ENCODE measurements at places on chromosomes 2 and 18.

DNA sequence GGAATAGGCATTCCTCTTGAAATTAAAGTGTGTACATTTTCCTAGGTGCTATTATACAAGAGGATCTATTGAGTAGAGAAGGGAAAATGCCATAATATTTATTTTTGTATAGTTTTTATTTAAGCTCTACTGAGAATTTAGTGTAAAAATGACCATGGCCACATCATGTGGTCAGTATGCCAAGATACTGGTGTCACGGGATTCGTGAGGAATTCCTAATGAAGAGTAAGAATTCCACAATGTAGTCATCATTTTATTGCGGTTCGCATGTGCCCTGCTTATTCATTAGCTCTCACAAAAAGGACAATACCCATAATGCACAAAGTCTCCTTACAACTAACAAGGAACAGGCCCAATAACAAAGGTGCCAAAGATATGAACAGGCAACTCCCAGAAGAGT, 39.3 kb upstream of the PARD3B start:
- no peak for DNase-seq

DNA sequence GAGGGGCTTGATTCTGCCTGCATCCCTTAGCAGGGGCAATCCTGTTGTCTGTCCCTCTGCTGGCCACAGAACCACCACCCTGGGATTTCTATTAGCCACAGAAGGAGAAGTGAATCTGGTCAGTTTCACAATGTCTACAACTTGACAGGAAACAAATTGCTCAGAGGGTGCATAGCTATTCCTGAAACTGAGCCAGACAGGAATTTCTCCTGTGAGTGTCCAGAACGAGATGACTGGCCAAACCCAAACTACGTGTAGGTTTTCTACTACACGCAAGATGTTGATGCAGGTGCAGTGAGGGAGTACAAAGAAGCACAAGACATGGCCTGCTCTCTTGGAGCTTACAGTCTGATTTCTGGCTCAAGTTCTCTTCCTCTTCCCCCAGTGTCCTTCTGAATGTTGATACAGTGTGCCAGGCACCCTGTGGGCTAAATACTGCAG, 201.9 kb downstream of the CLIP4 start:
- DNase-seq, result no peak

DNA sequence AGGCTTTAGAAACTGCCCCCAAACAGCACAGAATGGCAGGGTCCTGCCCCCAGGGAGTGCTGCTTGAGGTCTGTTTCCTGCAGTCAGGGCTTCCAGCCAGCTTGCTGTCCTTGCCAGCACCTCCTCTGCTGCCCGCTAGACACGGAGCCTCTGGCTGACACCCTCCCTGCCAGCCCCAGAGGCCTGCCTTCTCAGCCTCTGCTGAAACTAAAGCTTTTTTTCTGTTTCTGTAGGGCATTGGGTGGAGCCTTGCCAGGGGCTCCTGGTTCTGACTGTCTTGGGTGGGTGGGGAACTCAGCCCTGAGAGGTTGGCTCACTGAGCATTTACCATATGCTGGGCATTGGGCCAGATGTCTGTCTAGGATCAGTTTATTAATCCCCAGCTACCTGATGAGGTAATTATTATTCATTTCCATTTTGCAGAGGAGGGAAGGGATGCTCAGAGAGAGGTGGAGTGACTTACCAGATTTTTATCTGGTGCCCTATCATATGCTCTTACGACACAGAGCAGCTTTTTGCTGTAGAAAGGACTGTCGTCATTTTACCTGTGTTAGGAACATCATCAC, 35.4 kb downstream of the INPP4A start:
- DNase-seq, result peak; percentile 94

GRCh38 chr2:172856606-172857005, 121.0 kb downstream of the RAPGEF4 start:
- DNase-seq, result no peak

GRCh38 chr18:46054956-46055837, 16.9 kb downstream of the PSTPIP2 start:
- no peak for DNase-seq

DNA sequence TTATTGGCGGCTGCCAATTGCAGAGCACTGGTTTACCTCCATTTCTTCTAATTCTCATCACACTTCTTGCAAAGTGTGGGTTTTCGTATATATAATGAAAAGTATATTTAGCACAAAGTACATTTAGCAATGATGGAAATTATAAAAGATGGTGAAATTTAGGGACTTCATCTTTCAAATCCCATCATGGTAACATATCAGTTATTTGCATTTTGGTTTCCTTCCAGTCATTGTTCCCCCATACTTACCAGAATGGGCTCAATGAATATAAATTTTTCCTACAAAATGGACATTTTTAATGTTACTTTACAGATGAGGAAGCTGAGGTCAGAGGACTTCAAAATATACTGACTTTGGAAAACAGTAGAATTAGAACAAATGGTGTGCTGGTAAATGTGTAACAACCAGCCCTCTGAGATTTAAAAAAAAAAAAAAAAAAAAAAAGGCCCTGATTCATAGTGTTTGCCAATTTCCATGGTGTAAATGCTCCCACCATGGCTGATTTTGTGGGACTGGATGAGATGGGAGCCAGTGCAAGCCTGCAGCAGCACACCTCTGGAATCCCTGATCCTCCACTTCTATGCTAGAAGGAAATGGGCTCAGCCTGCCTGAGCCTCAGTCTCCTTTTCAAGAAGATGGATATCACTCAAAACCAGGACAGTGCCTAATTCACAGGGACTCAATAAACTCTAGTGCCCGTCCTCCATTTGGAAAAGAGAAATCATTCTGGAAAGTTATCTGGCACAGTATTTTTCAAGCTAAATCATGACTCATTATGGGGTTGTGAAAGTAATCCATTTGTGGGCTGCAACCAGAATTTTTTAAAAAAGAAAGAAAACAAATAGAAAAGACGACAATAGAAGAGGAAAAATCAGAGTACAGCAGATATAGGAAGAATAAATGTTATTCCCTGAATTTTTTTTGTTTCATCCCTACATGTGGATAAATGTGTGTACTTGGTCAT, 34.0 kb downstream of the LBH start:
- DNase-seq, result no peak

DNA sequence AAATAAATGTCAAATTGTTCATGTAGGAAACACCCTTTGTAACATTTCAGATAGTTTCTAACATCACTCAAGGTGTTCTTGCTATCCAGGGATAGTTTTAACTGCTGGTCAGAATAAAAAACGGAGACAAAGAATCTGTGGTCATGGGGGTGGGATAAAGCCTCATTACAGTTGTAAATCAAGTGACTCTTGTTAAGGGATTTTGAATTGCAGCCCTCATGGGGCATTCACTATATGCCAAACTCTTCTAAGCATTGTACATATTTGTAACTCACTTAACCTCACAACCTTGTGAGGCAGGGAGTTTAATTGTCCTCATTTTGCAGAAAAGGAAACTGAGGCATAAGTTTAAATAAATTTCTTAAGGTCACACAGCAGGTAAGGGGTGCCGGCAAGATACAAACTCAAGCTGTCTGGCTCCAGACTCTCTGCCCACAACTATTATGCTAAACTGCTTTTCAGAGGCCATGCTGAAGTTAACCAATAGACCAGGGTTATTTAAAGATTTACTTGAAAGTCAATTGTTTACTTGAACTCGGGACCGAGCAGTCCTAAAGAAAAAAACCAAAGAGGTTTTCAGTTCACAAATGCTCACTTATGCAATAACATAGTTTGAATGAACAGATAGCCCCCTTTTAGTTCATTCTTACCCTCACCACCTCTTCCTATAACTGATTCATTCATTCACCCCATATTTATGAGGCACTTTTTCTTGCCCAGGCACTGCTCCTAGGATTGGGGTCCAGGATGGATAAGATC, 121.6 kb upstream of the FZD5 start:
- DNase-seq, result no peak

DNA sequence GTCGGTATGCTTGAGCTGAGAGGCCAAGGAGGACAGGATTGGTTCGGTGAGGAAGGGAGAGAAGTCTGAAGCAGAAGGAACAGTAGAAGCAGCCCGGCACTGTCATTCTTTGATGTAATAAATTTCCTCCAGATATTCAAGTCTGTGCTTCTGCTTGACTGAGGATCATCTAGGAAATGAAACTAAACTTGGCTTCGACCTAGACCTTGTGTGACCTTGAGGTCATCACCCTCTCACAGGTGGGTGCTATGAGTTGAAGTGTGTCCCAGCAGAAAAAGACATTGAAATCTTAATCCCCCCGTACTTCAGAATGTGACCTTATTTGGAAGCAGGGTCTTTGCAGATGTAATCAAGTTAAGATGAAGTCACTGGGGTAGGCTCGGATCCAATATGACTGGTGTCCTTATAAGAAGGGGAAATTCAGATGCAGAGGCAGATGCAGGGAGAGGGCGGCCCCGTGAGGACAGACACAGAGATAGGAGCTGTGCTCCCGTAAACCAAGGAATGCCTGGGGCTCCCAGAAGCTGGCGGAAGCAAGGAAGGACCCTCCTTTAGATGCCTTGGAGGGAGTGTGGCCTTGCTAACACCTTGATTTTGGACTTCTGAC, 49.0 kb downstream of the PRKCE start:
- DNase-seq, result no peak

GRCh38 chr2:213252206-213252605, 32.1 kb upstream of the SPAG16 start:
- peak; percentile 40 for DNase-seq

- no peak for DNase-seq
These were observed 144.1 kb upstream of the ZNF236 start for GRCh38 chr18:76678248-76678647.

DNA sequence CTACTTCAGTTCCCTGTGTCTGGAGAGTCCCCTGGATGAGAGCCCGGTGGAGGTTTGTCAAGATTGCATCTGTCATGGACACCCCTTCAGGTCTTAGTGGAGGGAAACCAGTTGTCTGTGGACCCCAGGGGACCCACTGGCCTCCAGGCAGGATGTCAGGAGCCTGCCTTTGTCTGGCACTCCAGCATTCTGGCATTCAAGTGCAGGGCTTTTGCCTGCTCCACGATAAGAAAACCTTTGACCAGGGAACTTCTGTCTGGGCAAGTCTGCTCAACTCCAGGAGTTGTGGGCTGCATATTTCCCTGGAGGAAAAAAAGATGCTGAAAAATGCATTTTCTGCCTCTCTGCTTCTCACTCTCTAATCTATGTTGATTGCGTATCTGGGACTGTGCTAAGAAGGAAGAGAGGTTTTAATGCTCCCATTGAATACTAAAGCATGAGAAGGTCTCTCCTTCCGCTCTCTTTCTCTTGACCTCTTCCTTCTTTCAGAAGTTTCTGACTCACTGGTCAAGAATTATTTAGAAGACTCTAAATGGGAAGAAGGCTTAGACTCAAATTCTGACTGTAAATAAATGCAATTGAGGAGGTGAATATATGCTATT, 104.5 kb downstream of the MMADHC start:
- DNase-seq, result no peak

DNA sequence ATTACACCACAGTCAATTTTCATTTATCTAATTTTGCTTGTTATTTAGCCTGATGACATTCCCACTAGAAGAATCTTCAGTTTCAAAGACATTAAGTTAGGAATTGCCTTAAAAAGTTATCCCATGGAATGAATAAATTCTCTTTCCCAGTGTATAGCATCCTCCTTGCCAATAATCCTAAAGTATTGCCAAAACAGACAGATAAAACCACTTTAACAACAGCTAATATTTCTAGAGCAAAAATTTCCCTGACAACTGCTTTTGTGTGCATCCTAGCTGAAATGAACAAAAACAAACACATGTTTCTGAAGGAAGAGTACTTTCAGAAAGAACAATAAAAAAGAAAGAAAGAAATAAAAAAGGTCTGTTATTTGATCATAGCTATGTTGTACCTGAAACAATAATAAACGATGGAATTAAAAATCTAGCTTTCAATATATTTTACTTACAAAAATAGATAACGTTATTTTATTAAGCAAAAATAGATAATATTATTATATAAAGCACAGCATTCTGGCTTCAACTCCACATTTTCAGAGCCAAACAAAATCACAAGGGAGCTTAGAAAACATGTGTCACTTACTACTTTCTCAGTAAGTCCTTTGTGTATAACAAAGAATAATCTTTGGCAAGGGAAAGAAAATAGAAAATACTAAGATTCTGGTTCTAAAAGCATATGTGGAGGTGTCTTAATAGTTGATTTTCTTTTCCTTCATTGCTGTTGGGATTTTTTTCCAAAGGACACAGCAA, 939.0 kb upstream of the CRIM1 start:
- no peak for DNase-seq

- peak; percentile 8 for DNase-seq
These were observed 907 bp upstream of the SUCLG1 start for GRCh38 chr2:84459944-84460429.

GRCh38 chr2:163934131-163934530, 198.3 kb upstream of the FIGN start:
- DNase-seq, result peak; percentile 31

- DNase-seq, result no peak
These were observed 41.8 kb downstream of the PSMA8 start for GRCh38 chr18:26175481-26175880.

All from NCI-H1105 treated with DMSO at 0.1 percent for 48 hours (cell line).